PC-3 (cell line): ENCODE measurements at places on chromosomes 4 and X.

DNA sequence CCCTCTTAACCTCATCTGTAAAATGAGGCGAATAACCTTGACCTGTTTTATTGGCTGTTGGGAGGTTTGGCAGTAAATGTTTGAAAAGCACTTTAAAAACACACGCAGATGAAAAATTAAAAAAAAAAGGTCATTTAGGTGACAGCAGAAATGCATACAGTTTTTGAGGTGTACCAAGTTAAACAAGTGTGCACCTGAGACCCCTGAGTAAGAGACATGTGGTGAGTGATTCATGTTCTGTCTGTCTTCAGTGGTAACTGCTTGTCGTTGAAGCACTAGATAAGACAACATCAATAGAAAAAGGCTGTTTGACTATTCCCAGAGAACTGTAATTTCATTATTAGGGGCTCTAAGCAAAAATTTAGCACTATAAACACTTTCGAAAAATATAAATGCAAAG is 608.4 kb upstream of the PITX2 start:
- DNase-seq: no peak

- no peak for DNase-seq
Measured at GRCh38 chrX:12700745-12701144, 90.5 kb upstream of the PRPS2 start.

DNA sequence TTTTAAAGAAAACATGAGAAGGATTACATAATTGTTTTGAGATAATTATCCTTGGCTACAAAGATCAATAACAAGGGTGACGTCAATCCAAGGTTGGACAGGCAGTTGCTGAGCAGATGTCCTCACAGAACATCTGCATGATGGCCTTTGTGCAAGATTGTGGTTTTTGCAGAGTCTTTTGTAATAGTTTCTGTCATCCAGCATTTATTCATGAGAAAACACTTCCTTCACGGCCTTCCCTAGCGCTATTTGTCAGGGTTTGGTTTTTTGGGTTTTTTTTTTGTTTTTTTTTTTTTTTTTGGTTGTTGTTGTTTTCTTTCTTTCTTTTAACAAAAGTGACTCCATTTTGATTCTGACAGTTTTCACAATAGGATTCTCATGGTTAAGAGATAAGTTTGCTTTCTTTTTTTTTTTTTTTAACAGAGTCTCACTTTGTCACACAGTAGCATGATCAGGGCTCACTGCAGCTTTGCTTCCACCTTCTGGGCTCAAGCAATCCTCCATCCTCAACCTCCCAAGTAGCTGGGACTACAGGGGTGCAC is 31.5 kb upstream of the ELF2 start:
- no peak for DNase-seq

GRCh38 chrX:148371291-148371690 is 129.1 kb upstream of the AFF2 start:
- no peak for DNase-seq

DNA sequence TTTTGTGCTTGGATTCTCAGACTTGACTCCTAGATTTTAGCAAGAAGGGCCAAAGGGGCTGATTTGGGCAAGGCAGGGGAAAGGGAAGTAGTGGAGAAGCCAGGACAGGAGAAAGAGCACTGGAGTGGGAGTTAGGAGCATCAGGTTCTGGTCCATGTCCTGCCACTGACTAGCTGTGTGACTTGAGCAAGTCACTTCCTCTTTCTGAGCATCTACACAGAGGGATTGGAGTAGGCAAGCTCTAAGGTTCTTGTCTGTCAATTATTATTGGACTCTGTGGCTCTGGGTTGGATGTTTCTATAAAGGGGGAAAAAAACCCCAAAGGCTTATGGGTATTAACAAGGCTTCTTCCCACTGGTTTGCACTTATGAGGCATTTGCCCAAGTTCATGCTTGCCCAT is 24.4 kb downstream of the PLAC1 start:
- DNase-seq: no peak

DNA sequence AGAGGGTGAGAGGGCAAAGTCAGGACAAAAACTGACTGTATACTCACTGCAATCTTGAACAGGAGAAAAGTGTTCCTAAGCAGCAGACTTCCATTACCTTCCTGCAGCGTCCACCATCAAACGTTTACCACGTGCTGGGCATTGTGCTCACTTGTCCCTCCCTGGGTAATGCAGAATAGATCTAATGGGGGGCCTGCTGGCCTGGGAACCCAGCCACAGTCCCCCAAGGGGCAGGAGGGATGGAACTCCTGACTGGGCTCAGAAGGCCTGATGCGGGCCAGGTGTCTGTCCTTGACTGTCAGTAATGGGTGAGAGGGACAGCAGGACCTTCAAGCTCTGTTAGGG is 37.6 kb upstream of the FAM156A start:
- no peak for DNase-seq

DNA sequence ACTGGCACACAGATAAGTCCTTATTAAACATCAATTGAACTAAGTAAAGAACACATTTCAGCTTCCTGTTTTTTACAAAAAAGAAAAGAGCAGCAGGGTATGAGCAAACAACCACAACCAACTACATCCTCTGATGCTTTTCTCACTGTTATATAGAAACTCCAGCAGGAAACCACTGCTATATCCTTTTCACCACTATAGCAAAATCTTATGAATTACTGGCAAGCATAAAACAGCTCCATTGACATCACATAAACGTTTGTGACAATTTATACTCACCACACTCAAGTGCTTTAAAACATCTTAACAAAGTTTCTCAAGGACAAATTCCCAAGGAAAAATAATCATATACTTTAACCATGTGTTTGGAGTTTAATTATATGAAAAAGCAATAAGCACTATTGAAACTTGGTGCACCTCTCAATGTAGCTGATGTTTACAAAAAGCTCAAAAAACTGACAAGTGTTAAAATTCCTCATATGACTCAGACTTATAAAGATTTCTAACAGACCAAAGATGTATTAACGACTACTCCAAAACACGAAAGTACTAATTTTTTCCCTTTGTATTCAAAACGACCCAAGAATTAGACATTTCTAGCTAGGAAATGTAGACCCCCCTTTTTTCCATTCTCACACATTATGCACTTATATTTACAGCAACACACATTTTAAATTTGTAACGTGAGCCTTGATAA is 12.9 kb downstream of the GPRIN3 start:
- no peak for DNase-seq

DNA sequence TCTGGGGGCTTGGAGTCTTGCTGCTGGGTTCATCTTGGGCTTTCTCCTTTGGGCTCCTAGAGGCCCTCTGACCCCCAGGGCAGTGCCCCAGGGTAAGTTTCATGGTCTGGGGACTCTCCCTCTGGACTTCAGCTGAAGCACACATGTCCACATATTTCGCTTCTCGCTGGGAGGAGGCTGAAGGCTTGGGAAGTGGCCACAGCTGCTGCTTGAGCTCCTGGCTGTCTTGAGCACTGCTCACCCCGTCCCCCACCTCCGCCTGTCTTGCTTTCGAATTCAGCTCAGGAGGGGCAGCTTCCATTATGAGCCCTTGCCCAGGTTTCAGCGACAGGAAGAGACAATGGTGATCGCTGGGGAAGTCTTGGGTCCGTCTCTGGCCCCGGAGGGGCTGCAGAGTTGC is 3.7 kb downstream of the C4orf54 start:
- DNase-seq: no peak

GRCh38 chrX:11704725-11705495 is 39.2 kb upstream of the ARHGAP6 start:
- DNase-seq: no peak

- no peak for DNase-seq
Measured at GRCh38 chr4:67632492-67632891, 68.5 kb downstream of the UBA6 start.

GRCh38 chrX:124605511-124605910 is 259.1 kb downstream of the SH2D1A start:
- peak; percentile 51 for DNase-seq

DNA sequence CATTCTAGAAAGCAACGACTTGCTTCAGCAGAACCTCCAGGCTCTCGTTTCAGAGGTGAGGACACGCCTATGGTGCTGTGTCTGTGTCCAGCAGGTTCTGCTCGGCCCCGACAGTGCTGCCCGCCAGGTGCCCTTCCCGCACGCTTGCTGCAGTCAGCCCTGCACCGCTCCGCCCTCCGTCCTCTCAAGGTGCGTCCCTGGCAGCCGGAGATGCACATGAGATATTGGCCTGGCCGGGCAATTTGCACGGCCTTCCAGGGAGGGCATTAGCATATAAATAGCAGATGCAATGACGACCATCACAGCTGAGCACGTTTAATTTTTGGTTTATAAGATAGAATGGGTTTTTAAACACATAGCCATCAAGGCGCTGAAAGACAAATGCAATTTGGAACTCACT is 14.4 kb downstream of the UVSSA start:
- no peak for DNase-seq

GRCh38 chr4:112637552-112637866 is 566 bp downstream of the LARP7 start:
- no peak for DNase-seq

- peak; percentile 41 for DNase-seq
Measured at GRCh38 chr4:15400981-15401671, 26.7 kb upstream of the C1QTNF7 start.

GRCh38 chr4:155599596-155599995 is 67.1 kb upstream of the GUCY1A1 start:
- no peak for DNase-seq

DNA sequence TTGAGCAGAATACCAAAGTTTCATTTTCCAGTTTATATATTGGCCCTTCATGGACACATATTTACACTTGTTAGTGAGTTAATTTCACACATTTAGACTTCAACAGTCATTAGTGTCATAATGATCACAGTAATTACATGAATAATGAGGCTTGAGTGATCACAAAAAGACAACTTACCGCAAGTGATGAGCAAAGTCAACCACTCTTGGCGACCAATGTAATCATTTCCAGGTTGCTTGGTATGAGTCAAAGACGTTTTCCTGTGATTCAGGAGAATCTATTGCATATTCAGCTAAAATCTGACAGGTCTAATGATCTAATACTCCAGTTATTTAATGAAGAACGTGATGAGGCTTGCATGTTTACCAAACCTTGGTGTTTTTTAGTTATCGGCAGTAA is 407.9 kb upstream of the TENM3 start:
- DNase-seq: no peak

GRCh38 chr4:62119195-62119594 is 919.1 kb downstream of the ADGRL3 start:
- no peak for DNase-seq

DNA sequence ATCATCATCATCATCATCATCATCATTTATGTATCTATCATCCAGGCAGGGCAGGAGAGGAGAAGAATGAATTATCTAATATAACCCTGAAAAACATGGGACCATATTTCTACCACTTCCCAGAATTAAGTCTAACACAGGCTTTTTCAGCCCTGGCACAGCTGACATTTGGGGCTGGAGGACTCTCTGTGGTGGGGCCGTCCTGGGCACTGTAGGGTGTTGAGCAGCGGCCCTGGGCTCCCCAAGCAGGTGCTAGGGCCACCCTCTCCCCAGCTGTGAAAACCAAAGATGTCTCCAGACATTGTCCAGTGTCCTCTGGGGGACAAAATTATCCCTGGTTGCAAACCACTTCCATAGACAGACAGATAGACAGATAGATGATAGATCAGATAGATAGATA is 288.4 kb downstream of the CRLF2 start:
- no peak for DNase-seq

- DNase-seq: no peak
Measured at GRCh38 chr4:149328161-149328560, 487.5 kb downstream of the IQCM start.

DNA sequence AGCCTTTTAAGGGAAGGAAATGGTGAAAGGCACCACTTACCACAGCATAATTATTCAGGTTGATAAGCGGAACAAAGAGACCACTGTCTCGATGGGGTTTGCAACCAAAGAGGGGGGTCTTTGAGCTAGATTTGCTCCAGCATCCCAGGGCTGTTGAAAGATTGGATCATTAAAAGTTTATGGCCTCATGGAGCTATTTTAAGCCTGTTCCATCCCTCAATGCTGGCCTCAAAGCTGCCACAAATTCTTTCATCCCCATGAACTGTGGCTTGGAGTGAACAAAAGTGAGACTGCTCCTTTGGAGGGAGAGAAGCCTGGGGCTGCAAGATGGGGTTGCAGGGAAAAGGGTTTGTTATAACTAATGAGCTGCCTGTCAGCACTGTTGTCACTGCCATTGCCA is 209.8 kb downstream of the RTL9 start:
- DNase-seq: no peak

DNA sequence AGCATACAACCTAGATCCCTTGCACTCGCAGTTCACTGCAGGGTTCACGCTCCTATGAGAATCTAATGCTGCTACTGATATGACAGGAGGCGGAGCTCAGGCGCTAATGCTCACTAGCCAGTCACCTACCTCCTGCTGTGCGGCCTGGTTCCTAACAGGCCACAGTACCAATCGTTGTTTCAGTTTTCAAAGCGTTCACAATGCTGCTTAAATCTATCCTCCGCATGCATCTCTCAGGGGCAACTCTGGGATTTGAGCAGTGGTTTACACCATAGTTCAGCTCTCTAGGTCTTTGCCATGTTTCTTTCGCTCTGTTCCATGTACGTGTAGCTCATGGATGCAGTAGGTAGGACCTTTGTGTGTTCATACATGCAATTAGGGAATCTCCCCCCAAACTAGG is 47.2 kb downstream of the CLOCK start:
- no peak for DNase-seq

DNA sequence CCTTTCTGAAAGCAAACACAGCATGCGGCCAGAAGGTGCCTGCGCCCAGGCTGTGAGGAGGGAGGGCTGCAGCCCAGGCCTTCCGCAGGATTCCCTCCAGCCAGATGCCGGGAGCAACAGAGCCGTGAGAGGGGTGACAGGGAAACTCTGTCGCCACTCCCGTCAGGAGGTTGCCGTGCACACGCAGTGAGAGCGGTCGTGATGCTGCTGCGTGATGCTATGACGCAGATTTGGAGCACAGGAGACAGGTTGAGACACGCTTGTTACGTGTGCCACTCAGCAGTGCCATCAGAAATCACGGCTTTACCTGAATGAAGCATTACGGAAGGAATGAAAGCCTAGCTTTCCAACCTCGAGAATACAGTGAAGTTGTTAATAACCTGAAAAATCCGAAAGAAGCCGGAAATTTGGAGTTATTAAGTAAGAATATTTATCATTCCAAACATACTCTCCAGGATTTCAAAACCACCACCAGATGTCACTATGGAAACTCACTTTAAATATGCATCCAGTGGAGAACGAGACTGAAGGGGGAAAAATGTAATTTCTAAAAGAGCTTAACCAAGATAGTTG is 54.4 kb downstream of the FAT1 start:
- DNase-seq: peak; percentile 59

DNA sequence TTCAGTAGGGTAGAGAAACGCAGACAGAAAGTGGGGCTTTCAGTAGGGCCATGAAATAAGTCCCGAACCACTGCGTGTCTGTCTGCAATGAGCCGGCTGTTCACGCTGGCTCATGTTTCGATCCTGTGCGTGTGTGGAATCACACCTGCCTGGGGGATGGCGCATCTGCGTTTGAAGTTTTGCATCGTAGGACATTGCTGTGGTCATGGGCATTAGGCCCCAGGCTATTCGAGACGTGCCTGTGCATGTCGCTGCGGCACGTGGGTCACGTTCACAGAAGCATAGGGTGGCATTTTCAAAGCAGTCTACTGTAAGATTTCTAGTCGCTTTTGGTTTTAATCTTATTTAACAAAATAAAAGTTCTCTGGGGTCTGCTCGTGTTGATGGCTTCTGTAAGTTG is 25.5 kb upstream of the HGFAC start:
- DNase-seq: no peak

- DNase-seq: peak; percentile 68
Measured at GRCh38 chrX:131633285-131633917, 89.5 kb downstream of the OR13H1 start.

- DNase-seq: peak; percentile 71
Measured at GRCh38 chrX:45801554-45801953, 600.9 kb upstream of the DIPK2B start.

GRCh38 chrX:19566359-19567222 is 51.3 kb upstream of the MAP3K15 start:
- no peak for DNase-seq

- DNase-seq: peak; percentile 84
Measured at GRCh38 chrX:134431894-134432293, 28.1 kb upstream of the HPRT1 start.
